ENCODE measurements at places on chromosomes 3 and 15.

GRCh38 chr3:182808041-182808770, 14.9 kb downstream of the ATP11B start:
- DNase-seq: no peak

DNA sequence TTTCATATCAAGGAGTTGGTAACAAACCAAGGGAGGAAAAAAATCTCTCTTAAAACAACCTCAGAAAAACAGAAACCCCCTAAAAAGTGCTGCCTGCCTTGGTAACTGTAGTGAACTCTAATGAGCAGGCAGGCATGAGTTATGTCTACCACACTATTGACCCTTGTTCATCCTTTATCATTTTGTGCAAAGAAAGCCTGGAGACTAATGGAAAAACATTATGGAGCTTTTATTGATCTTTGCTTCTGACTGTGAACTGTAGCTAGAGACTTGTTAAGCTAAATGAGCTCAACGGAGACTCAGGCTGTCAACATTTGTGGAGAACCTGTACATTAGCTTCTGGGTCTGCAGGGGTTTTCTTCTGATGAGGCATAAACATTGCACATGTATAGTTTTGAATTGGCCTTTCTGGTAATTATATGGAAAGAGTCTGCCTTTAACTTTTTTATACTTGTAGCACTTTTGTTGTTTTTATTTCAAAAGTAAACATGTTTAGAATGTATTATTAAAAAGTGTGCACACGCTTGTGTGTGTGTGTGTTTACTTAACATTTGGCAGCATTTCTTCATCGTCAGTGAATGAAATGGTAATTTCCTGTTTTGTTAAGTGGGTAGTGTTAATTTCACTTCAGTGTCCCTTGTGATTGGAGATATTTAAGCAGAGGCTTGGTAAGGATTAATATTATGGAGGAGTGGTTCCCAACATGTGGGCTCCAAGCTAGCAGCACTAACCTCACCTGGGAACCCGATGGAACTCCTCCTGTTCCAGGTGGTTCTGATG, 15.9 kb upstream of the SPTSSB start:
- no peak for DNase-seq

DNA sequence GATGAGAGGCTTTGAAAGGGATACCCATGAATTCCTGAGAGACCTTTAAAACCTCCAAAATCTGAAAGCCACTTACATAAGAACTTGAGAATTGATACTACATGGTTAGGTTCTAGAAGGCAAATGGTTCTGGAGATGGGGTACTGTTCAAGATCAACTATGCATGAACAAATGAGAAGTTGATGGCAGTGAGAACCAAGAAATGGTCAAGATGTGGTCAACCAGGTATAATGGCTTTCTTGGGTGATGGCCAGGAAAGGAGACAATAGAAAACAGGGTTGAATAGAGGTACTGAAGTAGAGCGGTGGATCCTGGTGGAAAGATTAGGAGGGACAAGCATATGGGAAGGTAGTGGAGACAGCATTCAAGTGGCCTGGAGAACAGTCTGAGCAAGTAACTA, 200.4 kb downstream of the RBMS3 start:
- DNase-seq: no peak

DNA sequence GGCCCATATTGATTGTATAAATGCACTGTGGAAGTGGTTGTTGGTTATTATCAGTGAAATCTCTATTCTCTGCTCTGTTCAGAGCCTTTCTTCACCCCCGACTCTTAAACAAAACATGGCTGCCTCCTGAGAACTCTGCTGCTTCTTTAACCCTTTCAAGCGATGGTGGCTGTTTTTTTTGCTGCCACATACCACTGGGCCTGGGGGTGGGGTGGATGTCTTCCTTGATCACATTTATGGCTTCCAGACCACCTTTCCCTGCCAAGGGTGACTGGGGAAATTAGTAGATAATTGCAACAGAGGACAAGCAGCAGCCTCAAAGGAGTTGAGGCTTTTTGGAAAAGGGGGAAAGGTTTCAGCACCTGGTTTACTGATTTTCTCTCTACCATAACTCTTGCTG, 32.8 kb downstream of the YEATS2 start:
- DNase-seq: no peak

DNA sequence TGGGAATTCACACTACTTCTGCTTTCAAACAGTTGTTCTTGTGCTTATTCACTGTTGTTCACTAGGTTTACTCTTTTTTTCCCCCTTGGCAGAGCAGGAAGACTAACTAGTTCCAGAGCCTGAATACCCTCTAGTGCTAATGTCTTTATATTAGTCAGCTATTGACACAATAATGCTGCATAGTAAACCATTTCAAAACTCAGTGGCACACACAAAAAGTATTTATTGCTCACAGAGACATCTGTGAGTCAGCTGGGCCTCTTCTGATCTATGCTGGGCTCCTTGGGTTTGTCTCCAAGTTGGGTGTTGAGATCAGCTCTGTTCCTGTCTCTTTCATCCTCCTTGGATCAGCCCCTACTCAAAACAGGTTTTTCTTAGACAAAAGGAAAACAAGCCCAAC, 51.1 kb downstream of the RSRC1 start:
- no peak for DNase-seq

DNA sequence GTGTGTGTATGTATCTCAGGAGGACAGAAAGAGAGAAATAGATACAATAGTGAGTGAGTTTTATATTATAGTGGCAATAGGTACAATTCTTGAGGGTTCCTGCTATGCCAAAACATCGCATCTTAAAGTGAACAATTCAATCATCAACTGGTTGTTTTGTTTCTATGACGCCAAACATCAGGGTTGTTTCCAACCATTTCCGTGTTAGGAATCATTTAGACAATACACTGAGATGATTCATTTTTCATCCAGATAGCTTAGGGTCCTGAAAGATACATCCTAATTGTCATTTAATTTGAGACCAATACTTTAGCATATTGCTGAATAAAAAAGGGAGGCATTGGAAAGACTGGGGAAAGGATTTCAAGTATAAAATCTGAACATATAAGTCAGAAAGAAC, 472.2 kb downstream of the MCTP2 start:
- DNase-seq: no peak

- DNase-seq: no peak
Observed at GRCh38 chr3:177357352-177358090, 160.2 kb upstream of the TBL1XR1 start.

GRCh38 chr15:90266485-90266884, 1.0 kb downstream of the NGRN start:
- DNase-seq: no peak

DNA sequence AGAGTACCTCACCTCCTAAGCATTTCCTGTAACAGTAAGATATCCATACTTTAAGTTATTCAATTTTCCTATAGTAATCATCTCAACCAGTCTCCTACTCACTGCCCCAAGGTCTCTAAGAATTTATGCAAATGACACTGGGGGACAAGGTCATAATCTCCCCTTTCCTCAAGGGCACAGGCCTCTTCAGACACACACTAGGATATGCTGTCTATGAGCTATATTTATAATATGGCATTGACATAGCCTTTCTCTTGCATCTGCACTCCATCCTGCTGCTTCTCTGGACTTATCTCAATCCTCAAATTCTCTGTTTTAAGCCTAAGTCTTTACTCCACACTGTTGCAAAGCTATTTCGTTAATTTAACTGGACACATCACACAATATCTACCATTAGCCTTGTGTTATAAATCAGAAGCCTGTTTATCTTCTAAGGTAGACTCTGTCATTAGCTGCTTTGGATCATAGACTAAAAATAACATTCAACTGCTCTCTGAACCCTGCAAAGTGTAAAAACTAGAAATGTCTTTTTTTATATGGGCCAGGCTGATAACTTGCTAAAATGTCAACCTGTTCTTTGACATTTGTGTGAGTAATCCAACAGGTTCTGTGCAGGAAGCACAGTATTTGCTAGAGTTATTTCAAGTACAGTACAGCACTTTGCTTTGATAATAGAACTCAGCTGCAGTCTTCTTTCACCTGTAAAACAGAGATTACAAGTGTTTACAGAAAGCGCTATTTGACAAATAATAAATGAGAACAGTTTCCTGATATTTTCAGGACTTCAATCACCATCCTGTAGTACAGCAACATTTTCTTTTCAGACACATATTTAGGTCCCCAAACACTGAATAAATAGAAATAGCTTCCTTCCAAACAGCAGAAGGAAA, 17.8 kb upstream of the SEC62 start:
- DNase-seq: no peak

GRCh38 chr3:132593241-132593946, 3.7 kb upstream of the ACKR4 start:
- DNase-seq: no peak

GRCh38 chr3:94249491-94250079, 186.7 kb downstream of the NSUN3 start:
- DNase-seq: peak; percentile 25

- no peak for DNase-seq
Observed at GRCh38 chr3:28122227-28122626, 119.2 kb upstream of the CMC1 start.

- DNase-seq: no peak
Observed at GRCh38 chr3:126547721-126548120, 11.0 kb downstream of the C3orf22 start.

- DNase-seq: no peak
Observed at GRCh38 chr3:38549486-38549885, 53.3 kb downstream of the EXOG start.

- DNase-seq: no peak
Observed at GRCh38 chr3:57856675-57857074, 100.6 kb downstream of the SLMAP start.

DNA sequence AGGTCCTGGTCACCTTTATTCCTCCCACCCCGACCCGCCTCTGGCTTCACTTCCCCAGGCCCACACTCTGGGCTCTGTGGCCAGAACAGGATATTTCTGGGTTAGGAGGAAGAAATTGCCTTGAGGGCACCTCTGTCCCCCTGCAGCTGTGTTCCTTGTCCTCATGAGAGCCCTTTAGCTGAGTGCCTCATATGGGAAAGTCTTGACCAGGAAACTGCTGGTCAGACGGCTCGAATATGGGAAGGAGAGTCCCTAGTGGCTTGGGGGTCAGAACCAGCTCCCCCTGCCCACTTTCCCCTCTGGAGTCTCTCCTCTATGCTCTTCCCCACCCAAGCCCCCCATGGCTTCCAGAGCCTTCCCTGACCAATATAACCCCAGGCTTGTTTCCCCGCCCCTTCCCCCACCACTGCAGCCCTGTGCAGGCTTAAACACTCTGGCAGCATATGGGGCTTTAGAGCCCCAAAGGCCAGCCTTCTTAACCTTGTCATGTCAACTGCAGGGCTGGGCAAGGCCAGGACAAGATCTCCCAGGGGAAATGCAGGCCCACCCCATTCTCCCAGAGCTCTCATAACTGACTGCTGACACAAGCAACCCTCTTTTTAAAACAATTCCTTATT, 36.4 kb downstream of the SEC22C start:
- no peak for DNase-seq

GRCh38 chr3:52798978-52799476, 4.4 kb downstream of the ITIH3 start:
- DNase-seq: no peak

All from stimulated activated naive B cell treated with anti-CD40 and anti-IgM and Interleukin-4, amounts not matched to agents 10 μg/mL and 1 μg/mL and 100 μg/mL, for 72 hours (primary cell).